CD4-positive, alpha-beta T cell treated with Interleukin-6 for 4 hours (primary cell): ENCODE measurements at places on chromosomes 2 and 18.

- DNase-seq = peak; percentile 39
Observed at GRCh38 chr2:70552501-70553333, 909 bp downstream of the TGFA start.

DNA sequence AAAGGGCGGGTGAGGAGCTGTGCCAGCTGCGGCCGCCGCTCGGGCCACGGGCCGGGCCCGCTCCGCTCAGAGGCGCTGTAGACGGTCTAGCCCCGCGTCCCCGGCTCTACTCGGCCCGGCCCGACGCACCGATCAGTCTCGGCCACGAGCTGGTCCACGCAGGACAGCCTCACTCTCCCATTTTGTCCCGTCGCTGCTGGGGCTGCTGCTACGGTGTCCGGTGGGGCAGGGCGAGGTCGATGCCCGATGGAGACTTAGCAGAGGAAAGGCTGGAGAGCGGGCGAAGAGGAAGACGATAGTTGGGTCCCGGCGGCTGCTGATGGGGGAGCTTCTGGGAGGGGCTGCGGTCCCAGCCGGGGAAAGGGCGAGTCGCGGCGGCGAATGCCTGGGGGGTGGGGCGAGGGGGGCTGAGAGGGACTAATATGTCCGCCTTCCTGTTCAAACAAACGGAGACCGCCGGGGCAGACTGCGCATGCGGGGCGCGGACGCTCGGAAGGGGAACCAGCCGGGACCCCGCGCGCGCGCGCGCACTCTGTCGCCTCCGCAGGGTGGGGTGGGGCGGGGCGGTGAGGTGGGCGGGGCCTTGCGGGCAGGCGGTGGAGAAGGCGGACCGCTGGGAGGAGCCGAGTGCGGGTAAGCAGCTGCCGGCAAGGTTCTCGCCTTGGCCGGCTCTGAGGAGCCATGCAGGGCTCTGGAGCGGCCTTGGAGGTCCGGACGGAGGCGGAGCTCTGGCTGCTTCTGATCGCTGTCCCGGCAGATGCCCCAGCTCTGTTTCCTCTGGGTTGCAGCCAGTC lies at the start of gene ROCK1:
Gene ROCK1 (minus strand): TSS at position 468 of the 794 bp plus-strand sequence. CDS start 903 bp downstream, outside the sequence.
- DNase-seq = peak; percentile 100

GRCh38 chr2:113277474-113278072 lies 1.1 kb downstream of the PAX8 start:
- no peak for DNase-seq

- DNase-seq = no peak
Observed at GRCh38 chr2:86047575-86048382, 57.9 kb downstream of the POLR1A start.

DNA sequence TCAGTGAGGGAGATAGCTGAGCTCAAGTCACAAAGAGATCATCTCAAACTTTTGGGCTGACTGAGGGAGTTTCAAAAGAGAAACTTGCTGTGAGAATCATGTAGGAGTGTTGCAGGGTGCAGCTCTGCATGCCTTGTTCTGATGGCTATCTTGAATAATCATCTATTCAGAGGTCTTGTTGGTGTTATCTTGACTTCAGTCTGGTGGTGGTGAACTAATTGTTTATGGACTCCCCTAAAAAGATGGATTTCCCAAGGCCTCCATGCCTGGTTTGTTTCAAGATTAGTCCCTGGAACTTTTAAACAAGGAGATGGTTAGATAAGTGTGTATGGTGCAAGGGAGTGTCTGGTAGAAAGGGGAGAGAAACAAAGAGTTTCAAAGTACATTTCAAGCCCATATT lies 29.8 kb downstream of the SLC39A6 start:
- DNase-seq = no peak

DNA sequence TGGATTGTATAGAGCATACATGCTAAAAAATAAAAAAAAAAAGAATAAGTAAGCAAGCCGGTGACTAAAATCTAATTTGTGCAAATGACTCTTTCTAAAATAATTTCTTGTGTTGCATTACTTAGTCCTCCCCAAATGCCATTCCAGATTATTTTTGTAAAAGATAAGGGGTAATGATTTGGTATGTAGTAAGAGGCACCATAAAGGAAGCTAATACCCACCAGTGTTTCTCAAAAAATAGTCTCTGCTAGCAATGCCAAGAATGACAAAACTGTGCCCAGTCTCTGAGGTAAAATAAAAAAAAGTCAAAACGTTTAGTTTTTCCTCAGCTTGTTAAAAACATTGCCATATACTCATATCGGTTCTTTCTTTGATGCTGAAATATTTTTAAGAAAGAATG lies 2.7 kb downstream of the METTL5 start:
- no peak for DNase-seq

GRCh38 chr2:44545005-44545404 lies 183.3 kb downstream of the CAMKMT start:
- no peak for DNase-seq

- no peak for DNase-seq
Observed at GRCh38 chr2:20707601-20708000, 40.7 kb downstream of the GDF7 start.

DNA sequence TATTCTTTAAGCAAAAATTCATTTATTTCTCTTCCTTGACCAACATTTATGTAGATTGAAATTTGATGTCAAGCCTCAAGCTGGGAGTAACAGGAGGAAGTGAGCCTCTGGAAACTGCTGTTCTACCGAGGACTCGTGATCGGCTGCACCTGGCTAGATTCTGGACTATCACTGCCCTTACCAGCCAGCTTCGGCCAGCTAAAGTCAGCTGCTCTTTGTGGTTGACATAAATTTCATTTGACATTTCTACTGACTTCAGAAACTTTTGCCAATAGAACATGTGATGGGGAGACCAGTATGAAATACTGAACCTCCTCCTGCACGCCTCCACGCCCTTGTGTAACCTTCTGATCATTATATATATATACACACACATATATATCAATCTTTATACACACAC lies 74.2 kb upstream of the RGPD5 start:
- no peak for DNase-seq

DNA sequence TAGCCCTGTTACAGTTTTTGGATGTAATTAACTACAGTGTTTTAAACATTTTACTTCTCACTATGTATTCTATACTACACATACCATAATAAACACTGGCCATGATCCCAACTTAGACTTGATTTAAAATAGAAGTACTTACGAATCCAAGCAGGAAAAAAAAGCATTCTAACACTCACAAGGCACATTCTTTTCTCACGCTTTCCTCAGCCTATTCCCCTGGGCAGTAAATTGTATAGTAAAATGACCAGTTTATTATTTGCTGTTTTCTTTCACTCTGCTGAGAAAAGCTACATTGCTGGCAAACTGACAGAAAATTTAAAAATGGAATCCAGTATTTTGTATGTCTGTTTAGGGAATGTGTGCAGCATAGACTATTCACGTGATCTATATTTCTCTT lies 2.8 kb upstream of the TANC1 start:
- DNase-seq = no peak

- DNase-seq = no peak
Observed at GRCh38 chr2:146388757-146389156, 1456.1 kb upstream of the ACVR2A start.

- no peak for DNase-seq
Observed at GRCh38 chr2:232836934-232837333, 33.1 kb upstream of the SNORC start.
